Retinal pigment epithelial cell (primary cell): ENCODE measurements at places on chromosomes 5 and 9.

- DNase-seq, result no peak
Measured at GRCh38 chr5:135303582-135304173, 95.4 kb downstream of the MACROH2A1 start.

DNA sequence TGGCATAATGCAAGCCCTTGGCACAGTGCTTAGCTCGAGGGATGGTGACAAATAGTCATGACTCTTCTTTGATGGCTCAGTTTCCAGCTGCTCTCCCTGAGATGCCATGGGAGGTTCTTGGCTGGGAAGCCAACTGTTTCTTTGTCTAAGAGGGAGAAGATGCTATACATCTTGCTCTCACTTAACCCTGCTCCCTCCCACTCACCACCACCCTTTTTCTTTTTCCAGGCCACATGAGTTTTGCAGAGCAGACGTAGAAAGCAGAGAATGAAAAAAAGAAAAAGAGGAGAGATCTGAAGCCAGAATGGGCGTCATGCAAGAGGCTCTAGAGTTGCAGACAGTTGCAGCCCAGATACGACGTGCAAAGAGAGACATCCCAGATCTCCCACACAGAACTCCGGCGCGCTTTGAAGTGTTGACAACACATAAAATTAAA lies 160.5 kb downstream of the FGF18 start:
- DNase-seq, result no peak

GRCh38 chr5:56807679-56808078 lies 7.7 kb upstream of the MAP3K1 start:
- DNase-seq, result no peak

DNA sequence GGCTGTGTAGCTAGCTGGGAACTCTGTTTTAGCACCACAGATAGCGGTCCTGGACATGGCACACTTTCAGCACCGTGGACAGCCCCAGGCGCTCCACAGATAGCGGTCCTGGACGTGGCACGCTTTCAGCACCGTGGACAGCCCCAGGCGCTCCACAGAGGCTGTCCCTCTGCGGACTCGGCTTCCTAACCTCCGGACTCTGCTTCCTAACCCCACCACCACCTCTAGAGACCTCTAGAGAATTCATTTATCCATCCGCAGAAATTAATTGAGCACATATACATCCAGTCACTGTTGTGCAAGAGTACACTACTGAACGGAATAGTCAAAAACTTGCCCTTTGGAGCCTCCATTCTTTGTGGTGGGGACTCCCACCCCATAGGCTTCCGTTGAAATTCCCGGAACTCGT lies 27.4 kb downstream of the UNC5A start:
- DNase-seq, result peak; percentile 54
